ENCODE measurements at places on chromosomes 1 and 21. TPM values are rescaled to one million over a fixed set of nuclear protein-coding genes. Genes with fewer than 3 reads are reported as not detected.

LENEP gene
- 0.40 TPM for total RNA-seq

IKBKE gene
- 30.0 TPM for total RNA-seq

KRTAP6-3 gene
- not detected for total RNA-seq

GRCh38 chr1:111559736-111560279 lies 56.4 kb upstream of the ADORA3 start:
- no peaks in the 10 kb centered on the region for H3K36me3 ChIP-seq
- no peaks in the 10 kb centered on the region for H3K4me1 ChIP-seq
- H3K27ac ChIP-seq: no peak overlapping the region
- H3K4me3 ChIP-seq: no peak overlapping the region

GRCh38 chr1:227223171-227223806 lies 95.0 kb downstream of the CDC42BPA start:
- no peaks in the 10 kb centered on the region for H3K27me3 ChIP-seq
- no peaks in the 10 kb centered on the region for H3K4me1 ChIP-seq
- DNase-seq: no peak
- H3K36me3 ChIP-seq: no peaks in the 10 kb centered on the region
- H3K4me3 ChIP-seq: no peak overlapping the region

DNA sequence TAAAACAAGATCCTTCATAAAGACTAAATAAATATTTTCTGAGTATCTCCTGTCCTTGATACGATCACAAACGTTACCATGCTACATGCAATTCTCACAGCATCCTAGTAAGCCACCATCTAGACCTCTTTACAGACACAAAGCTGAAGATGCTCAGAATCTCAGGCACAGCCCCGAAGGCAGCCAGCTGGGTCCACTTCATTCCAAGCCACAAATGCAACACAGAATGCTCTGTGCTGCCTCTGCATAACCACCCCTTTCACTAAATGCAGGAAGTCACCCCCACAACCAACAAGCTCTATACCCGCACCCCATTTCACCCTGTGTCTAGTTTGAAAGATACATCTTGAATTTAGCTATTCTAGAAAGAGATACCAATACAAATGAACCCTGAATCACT lies 12.9 kb downstream of the RCAN1 start:
- no peak for DNase-seq
- no peaks in the 10 kb centered on the region for H3K4me1 ChIP-seq
- no peaks in the 10 kb centered on the region for H3K36me3 ChIP-seq
- no peak overlapping the region for H3K4me3 ChIP-seq
- H3K27ac ChIP-seq: no peak overlapping the region

DNA sequence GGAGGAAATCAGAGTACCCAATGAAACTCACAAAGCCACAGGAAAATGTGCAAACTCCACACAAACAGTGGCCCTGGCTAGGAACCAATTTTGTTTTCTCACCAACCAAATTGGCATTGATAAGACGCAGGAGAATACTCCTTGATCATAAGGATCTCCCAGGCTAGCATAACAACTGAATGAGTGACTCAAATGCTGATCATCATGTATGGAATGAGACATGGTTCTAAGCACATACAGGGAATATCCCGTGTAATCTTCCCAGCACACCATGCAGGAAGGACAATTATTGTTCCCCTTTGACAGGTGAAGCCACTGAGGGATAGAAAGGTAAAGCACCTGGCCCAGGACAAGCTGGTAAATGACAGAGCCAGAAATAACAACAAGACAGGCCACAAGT lies 180.0 kb upstream of the DUSP10 start:
- DNase-seq: no peak
- no peaks in the 10 kb centered on the region for H3K36me3 ChIP-seq
- H3K27ac ChIP-seq: no peak overlapping the region
- no peaks in the 10 kb centered on the region for H3K27me3 ChIP-seq
- H3K4me3 ChIP-seq: no peak overlapping the region

All from GM12878 (cell line).